ENCODE measurements at places on chromosomes 2 and 18.

GRCh38 chr2:227942021-227942420, 70.6 kb downstream of the DAW1 start:
- DNase-seq: no peak

DNA sequence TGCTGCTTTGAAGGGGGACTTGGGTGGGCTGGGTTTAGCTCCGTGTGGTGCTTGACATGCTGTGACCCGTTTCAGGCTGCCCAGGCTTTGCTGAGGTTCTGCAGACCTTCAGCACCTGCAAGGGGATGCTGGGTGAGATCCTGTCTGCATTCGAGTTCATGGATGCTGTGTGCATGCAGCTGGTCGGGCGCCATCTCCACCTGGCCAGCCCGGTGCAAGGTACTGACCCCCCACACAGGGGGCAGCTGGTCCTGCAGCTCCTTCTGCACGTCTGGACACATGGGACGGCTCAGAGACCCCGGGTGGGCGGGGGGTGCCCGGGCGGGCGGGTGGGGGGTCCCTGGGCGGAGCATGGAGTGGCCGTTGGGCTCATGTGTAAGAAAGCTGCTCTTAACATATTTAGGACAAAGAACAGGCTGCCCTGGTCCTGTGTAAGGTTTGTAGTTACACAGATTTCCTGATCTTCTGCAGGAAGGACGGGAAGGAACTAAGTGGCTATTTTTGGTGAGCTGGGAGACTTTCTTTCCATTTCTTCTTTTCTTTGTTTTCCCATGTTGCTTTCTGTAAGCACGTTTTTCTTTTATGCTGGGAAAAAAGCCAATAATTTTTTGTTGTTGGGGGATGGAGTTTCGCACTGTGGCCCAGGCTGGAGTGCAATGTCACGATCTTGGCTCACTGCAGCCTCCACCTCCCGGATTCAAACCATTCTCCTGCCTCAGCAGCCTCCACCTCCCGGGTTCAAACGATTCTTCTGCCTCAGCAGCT, 15.8 kb downstream of the D2HGDH start:
- no peak for DNase-seq

- DNase-seq: no peak
Measured at GRCh38 chr18:652131-652530, 5.3 kb upstream of the TYMS start.

DNA sequence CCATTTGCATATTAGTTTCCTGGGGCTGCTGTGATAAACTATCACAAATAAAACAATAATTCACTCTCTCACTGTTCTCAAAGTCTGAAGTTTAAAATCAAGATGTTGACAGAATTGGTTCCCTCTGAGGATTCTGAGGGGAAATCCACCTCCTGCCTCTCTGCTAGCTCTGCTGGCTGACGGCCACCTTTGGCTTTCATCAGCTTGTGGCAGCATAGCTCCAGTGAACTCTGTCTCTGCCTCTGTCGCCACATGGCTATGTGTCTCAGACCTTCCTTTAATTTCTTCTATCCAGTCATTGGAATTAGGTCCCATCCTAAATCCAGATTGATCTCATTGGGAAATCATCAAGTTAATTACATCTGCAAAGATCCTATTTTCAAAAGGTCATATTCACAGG, 38.9 kb upstream of the TRIM43 start:
- DNase-seq: no peak

DNA sequence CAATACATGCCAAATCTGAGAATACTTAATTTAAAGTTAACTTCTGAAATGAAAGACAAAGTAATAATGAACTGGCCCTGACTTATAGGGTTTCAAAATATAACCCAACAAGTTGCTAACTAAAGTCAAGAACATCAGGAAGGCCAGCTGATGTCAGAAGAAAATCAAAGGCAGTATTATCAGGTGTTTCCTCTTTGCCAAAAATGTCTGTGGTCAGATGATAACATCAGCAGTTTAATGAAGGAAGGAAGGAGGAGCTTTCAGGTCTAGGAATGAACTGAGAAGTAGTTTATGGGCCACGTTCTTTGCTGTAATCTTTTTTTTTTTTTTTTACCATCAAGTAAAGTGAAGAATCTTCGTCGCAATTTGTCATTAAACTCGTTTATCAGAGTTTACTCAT, 40.9 kb downstream of the CDH2 start:
- no peak for DNase-seq

DNA sequence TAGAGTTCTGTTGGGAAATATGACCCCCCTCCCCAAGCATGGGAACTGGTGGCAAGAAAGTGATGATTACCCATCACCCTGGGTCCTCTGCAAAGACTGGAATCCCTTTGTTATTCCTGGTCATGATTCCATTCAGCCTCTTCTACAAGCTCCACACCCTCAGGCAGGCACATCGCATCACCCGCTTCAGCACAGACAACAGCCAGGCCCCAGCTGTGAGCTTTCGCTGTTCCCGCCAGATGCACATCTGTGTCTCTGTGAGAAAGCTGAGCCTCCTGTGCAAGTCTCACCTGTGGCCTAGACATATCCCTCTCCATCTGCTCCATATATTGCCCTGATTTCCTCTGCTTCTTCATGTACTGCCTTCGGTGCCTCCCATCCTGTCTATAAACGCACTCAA, 368.0 kb upstream of the RAB6C start:
- DNase-seq: no peak

GRCh38 chr18:44409515-44409914, 271.2 kb upstream of the SETBP1 start:
- no peak for DNase-seq

DNA sequence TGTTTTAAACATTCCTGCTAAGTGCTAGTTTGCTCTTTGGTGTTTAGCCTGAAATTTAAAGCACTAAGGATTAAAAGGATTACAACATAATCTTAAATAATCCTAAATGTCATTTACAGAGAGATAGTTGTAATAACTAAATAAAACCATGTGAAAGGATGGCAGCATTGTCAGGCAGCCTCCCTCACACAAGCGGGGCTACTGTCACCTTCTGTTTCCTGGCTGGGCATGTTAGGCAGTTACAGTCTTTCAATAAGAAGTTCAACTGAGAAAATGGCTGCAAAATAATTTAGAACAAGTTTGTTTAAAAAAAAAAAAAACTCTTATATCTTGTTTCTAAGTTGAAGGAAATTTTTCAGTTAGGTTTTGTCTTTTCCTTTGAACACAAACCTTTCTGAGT, 124.9 kb downstream of the ARHGAP15 start:
- no peak for DNase-seq

DNA sequence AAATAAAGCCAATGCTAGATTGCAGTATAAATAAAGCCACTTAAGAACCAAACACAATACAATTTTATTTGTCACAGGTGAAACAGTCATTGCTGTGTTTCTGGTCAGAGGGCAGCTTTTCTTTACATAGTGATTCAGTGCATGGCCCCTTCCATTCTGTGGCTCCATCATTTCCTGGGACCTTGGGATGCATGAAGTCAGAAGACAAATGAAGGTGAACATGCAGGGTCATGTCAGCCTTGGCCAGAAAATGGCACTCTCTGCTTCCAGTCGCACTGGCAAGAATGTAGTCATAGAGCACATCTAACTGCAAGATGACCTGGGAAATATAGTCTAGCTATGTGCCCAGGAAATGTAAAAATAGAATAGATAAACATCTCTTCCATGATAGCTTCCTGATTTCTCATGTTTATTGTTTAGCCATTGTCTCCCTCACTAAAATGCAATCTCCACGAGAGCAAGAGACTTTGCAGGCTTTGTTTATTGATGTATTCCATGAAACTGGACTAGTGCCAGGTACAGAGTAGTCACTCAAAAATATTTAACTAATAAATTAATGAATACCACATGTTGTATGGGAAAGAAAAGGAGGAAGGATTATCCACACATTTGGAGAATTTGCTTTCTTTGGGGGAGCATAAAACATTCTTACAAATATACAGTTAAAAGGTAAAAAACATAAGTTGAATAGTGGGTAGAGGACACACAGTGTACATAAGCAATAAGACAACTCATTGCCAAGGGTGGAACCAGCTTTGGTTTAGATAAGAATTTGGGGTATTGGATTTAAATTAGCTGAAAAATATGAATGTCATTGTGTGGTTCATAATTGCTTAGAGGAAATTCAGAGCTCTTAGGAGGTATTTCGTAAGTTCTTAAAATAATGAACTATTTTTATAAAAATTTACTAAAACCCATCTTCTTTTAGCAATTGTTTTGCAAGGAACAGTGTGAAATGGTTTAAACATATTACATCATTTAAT, 343.8 kb downstream of the PID1 start:
- DNase-seq: no peak

- no peak for DNase-seq
Measured at GRCh38 chr2:230019742-230020141, 49.0 kb downstream of the SLC16A14 start.

GRCh38 chr2:188986839-188987238, 12.7 kb downstream of the COL3A1 start:
- no peak for DNase-seq

GRCh38 chr18:66833646-66834045, 229.8 kb upstream of the CDH19 start:
- DNase-seq: no peak

DNA sequence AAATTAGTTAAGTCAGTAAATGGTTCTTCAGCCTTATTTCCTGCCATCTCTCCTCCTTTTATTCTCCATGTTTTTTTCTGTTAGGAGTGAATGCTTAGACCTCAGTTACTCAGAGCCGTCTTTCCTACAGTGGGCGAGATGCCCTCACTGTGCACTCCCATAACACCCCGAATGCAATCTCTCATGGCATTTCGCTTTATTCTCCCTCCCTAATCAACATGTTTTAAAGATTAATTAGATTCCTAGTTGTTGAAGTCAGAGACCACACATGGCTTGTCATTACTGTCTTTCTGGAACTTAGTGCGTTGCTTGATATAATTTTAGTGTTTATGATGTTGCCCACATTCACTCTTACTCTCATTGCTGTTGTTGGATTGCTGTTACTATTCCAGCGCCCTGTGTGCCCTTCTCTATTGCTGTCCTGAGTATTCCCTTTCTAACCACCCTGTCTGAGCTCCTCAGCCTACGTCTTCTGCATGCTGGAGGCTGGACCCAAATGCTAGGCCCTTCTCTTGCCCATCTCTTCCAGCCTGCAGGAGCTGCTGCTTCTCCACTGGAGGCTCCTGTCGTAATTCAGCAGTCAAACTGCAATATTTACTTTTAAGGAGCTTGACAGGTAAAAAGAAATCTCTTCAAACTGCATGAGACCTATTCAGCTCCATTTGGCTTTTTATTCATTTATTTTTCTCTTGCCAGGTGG, 99.3 kb downstream of the MAP2 start:
- no peak for DNase-seq

DNA sequence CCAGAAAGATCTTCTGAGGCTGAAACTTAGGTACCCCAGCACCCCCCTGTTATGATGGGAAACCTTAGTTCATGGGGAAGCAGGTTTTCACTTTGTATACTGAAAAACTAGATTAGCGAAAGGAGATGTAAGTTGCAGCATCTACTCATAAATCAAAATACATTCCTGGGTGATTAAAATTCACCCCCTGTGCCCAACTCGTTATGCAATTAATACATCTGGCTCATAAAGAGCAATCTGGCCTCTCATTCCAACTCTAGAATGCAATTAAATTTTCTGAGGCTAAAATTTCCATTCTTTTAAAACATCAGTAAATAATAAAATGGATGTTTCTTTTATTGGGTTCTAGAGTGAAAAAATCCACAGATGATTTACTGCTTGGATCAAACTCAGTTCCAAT, 110.9 kb upstream of the BZW1 start:
- no peak for DNase-seq

GRCh38 chr2:51013933-51014526, 17.9 kb downstream of the NRXN1 start:
- no peak for DNase-seq

- no peak for DNase-seq
Measured at GRCh38 chr18:54351186-54351585, 6.5 kb downstream of the STARD6 start.

DNA sequence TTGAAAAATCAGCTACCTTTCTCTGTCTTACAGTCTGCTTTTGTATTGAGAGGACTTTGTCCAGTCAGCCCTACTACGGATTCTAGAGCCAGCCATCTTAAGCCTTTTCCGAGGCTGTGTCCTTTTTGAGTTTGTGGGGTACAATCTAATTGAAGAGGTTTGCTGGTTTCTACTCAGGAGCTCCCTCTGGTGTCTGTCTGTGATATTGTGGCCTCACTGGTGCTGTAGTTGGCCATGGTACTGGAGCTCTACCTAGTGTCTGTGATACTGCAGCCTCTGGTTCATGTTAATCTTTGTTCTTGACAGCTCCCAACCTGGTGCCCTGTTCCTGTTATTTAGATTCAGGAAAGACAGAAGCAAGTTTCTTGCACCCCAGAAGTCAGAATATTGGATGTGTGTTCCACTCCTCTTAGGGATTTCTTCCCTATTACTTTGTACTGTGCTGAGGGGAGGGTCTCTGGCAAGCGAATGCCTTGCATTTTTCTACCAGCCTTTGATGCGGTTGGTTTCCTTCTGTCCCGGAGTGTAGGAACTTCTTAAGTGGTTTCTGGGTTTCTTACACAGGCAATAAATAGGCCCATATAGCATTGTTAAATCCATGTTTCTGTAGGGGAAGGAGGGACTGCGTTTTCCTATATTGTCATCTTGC, 78.5 kb downstream of the ACSL3 start:
- no peak for DNase-seq

DNA sequence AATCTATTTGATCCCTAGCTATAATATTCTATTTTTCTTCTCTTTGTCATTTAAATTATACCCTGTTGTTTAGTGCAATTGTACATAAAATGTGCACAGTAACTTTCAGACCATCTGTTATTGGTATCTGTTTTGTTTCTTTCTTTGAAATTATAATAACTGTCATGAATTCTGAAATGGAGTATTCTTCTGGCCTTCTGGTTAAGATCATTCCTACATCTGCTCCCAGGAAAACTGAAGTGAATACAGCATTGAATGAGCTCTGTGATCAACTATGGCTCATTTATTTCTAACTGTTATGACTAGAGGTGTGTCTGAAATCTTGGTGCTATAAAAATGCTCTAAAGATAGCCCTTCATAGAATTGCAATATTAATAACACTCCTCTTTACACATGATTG, 788.4 kb upstream of the TMEFF2 start:
- no peak for DNase-seq

DNA sequence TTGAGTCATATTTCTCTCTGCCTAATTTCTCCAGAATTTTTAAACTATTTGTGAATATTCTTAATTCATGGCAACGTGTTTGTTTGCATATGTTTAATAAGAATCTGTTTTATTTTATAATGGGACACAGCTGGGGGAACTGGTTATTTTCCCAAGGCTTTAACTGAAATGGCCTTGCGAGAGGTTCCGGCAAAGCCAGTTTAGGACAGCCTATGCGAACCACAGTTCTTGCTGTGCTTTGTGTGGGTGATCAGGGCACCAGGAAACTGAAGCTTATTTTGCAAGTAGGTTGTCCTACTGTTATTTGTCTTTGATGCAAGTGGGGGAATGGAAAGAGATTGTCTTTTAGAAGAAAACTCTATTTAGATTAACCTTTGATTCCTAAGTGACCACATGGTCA, 6.5 kb downstream of the ANKMY1 start:
- no peak for DNase-seq

DNA sequence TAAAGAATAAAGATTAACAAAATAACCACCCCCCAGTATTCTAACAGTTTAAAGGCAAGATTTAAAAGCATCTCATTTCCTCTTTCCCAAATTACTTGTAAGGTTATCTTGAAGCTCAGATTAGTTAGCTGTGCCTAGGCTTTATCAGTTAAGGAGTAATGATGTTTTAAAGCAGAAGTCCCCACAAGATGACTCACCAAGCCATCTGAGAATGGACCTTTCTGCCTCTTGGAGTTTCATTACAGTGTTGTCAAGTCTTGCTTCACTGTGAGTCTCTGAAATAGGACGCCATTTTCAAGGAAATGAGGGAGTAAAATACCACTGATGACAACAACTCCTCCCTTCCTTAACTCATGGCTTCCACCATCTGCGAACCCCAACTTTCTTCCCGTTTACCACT, 35.9 kb downstream of the ZNF385B start:
- no peak for DNase-seq

- no peak for DNase-seq
Measured at GRCh38 chr2:44946372-44947027, 5.0 kb downstream of the SIX3 start.

Data from C1 segment of cervical spinal cord (tissue), 14 donors.